ENCODE measurements at places on chromosomes 12 and 14.

- DNase-seq: no peak
Measured at GRCh38 chr12:116393255-116393654, 115.8 kb upstream of the MED13L start.

- DNase-seq: no peak
Measured at GRCh38 chr12:77131977-77132490, 66.7 kb upstream of the E2F7 start.

DNA sequence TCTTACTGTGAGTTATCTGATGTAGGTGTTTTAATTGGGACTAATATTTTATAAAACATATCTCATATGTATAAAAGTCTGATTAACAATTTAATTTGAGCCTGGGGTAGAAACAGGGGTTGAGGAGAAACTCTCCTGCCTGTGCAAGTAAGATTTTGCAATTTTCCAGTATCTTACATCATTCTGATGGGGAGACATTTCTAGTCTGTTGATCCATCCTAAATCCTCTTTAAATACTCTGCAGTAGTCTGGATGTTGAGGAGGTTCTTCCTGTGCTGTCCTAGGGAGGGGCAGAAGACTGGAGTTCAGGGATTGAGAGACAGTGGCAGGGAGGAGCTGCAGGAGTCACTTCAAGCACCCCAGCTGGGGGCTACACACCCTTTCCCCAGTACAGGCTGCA is 287.8 kb downstream of the ADGRD1 start:
- DNase-seq: no peak

DNA sequence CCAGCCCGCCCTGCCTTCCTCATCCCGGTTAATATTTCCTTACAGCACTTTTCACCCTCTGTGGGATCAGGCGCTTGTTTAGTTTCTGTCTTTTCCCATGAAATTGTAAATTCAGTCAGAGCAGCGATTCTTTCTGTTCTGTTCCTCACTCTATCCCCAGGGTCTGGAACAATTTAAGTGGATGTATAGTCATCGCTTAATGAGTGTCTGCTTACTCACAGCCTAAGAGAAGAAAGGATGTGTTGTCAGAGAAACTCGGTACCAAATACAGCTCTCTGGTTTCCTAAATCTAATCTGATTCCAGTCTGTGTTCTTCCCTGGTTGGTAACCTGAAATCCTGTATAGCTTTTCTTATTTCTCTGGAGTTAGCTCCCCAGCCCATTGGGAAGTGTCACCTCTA is 44.9 kb downstream of the FOS start:
- DNase-seq: no peak

DNA sequence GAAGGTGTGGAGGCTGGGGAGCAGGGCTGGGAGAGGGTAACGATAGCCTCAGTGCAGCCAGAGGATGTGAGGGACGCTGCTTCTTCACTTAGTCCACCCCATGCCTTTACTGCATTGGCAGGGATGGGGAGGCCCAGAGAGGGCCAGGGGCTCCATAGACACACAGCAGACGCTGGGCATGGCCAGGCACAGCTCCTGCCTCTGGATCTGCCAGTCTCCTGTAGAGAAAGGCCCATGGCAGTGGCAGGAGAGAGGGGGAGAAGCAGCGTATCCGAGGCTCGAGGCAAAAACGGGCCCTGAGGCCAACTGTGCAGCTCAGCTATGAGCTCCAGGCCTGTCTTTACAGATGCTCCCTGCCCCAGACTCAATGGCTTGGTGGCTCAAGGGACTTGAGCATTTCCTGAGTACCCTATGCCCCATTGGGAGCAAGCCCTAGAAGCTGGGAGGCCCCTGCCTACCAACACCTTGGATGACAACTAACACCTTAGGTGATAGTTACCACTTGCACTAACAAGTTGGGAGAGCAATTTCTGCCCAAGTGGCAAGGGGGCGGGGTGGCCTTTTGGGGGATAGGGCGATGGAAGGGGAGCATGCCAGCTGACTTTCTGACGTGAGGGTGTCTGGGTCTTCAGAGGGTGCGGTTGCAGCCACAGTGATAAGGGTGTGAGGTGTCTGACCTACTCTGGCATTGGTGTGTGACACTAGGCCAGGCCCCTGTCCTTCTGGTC is 5.0 kb upstream of the LBHD2 start:
- DNase-seq: no peak

DNA sequence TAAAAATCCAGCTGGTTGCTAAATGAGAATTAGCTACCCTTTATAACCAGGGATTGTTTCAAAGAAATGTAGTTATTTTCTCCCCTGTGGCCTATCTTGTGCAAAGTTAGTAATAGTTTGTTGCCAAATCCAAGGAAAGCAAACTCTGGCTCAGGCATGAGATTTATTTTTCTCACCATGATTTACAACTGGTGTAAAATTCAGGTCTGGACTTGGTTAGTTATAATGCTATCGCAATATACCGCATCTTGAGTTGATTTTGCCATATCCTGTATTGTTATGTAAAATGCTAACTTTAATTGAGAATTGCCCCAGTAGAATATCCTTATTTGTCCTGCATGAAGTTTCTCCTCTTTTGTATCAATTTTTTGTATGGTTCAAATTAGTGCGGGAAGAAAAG is 135.5 kb downstream of the CRADD start:
- no peak for DNase-seq

GRCh38 chr12:67885375-67886169 is 103.7 kb upstream of the IFNG-AS1 start:
- DNase-seq: no peak

DNA sequence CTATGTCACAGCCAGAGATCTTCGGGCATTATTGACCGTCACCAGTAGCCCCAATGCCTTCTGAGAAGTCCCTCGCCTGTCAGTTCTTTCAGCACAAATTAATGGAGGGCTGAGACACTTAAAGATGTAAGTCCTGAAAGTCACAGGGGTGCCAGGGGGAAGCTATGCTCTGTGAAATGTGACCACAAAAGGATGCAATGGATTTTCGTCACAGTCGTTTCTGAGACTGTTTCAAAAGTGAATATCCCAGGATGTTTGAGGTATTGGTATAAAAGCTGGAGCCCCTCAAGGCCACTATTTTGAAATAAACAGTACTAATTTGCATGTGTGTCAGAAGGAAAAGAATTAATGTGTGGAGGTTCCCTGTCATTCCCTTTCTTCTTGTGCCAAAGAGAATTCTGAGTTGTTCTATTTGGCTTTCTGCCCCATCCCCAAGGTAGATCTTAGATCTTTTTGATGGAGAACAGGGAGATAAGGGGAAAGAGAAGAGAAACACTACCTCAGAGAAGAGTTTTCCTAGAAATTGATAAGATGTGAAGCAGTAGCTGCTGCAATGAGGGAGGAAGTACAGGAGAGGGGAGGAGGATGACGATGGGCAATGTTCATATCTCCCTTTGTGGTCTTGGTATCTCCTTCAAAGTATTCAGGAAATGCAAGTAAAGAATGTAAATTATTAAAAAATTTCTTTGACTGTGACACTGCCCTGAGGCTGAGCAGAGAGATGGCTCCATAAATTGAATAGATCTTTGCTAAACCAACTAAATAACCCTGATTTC is 101.8 kb upstream of the NAP1L1 start:
- no peak for DNase-seq

DNA sequence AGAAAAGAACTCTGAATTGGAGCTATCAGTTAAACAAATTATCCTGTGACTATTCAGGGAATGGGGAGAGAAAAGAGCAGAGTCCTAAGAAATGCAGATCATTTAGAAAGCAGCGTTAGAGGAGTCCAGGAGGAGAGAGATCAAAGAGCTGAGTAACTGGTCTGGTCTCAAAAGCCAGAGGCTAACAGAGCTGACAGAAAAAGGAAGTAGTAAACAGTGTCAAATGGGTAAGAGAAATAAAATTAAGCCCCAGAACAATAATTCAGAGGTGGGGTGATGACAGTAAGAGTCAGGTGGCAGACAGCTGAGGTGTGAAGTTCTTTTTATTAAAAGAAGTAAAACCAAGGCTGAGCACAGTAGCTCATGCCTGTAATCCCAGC is 19.3 kb downstream of the GXYLT1 start:
- no peak for DNase-seq

- no peak for DNase-seq
Measured at GRCh38 chr12:14643251-14643650, 53.1 kb downstream of the GUCY2C start.

- no peak for DNase-seq
Measured at GRCh38 chr14:94375552-94376107, 12.8 kb downstream of the SERPINA1 start.

DNA sequence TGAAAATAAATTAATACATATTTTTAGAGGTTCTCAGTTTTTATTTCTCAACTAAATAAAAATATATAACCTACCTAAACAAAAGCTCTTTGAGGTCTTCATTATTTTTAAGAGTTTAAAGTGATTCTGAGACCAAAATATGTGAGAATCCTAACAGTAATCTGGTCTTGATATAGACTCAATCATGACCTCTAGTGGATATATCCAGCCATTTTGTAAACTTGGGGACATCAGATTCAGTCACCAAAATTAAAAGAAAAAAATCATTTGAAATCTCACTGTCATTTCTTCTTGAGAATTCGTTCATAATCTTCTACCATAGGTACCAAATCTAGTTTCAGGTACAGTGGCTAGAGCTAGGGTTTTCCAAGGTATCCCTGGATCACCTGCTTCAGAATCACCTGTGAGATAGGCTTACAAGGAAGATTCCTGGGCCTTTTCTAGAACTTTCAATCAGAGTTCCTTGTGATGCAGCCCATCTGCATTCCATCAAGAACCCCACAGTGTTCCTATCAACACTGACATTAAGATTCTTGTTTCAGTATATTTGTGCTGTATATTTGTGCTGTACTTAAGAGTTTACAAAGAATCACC is 214.9 kb downstream of the ADAMTS20 start:
- no peak for DNase-seq

- DNase-seq: no peak
Measured at GRCh38 chr14:39015360-39015961, 87.6 kb downstream of the SEC23A start.

DNA sequence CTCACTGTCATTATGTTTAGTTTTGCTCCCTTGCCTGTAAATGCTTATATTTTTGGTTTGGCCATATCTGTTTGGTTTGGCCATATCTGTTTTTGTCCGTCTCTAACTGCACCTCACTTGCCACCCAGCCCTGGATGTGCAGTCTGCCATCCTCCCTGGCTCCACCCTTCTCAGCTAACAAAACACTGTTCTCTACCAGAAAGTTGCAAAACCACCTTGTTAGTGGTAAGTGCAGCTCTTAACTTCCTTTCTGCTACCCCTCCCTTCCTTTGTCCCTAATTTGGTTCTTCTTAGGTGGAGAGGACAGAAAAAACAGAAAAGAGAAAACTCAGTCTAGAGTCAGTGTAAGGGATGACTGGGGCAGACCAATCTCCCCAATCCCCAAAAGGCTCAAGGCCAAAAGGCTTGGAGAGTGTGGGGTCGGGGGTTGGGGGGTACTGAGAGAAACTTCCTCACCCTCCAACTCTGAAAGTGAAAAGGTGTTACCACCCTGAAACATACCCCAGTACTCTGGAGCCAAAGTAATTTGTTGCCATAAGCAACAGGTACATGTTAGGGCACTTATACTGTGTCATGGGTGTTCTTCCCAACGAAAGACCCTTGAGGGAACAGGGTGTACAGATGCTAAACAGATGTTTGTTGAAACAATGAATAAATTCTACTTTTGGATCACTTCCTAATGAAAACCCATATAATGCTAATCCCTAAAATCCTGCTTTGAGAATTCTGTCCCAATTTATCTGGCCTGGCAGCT is 5.0 kb downstream of the BIN2 start:
- peak; percentile 16 for DNase-seq

DNA sequence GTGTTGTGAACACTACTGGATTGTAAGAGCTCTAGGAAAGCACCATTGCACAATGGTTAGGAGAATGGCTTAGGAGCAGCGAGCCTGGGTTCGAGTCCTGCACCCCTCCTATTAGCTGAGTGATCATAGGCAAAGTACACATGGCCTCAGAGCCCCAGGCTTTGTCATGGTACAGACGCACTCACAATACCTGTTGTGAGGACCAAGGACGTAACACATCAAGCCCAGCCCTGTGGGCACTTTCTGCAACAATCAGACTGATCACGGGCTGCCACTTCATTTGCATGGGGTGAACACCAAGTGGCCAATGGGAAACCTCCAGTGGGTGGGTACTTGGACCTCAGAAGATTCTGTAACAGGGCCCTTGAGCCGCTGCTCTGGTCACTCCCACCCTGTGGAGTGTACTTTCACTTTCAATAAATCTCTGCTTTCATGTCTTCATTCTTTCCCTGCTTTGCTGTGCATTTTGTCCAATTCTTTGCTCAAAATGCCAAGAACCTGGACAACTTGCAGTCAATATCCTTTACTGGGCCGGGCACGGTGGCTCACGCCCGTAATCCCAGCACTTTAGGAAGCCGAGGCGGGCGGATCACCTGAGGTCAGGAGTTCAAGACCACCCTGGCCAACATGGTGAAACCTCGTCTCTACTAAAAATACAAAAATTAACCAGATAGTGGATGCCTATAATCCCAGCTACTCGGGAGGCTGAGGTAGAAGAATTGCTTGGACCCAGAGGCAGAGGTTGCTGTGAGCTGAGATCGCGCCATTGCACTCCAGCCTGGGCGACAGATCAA is 28.2 kb downstream of the GLRX5 start:
- no peak for DNase-seq

- no peak for DNase-seq
Measured at GRCh38 chr12:57609781-57610553, 1.3 kb upstream of the ARHGEF25 start.

DNA sequence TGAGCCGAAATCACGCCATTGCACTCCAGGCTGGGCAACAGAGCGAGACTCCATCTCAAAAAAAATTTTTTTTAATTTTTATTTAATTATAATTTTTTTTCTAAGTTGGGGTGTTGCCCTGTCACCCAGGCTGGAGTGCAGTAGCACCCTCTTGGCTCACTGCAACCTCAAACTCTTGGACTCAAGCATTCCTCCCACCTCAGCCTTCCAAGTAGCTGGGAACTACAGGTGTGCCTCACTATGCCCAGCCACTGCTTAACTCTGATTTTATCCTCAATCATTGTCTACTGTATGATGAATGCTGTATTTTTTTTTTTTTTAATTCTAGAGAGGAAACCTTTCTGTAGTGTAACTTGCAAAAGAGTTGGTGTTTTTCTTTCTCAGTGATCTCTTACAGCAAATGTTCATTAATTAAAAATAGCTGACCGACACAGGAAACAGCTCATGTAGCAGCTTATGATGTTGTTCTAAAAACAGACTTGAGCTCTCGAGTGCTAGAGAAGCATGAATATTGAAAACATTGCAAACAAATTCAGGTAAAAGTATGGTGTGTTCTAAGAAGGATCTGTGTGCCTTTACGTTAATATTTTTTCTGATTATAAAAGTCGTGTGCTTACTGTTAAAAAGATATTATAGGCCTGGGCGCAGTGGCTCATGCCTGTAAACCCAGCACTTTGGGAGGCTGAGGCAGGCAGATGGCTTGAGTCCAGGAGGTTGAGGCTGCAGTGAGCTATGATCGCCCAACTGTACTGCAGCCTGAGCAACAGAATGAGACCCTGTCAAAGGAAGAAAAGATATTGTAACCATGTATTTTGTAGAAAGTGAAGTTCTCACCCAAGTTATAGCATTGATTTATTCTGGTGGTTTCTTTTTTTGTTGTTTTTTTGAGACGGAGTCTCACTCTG is 68.9 kb downstream of the FGD4 start:
- no peak for DNase-seq

DNA sequence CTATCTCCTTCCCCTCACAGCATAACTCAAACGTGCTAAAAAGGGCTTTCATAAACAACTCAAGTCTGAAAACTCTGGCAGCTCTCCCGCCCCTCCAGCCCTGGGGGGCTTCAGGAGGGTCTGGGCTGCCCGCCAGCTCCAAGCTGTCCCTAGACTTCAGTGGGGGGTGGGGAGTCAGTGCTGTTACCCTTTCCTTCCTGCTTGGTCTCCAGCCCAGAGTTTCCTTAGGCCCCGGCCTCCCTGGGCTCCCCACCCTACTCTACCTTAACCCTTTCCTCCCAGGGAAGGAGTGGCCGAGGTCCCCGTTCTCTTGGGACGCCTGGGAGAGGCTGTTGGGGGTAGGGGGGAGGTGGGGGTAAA is 530 bp upstream of the NYNRIN start:
- no peak for DNase-seq
